Stimulated activated CD4-positive, alpha-beta T cell treated with anti-CD3 and anti-CD28 coated beads, Interleukin-2, amount 100 ng/mL, for 48 hours (primary cell): ENCODE measurements at places on chromosomes 16 and 17.

GRCh38 chr16:67019171-67019570, 9.8 kb upstream of the CBFB start:
- no peak for DNase-seq

GRCh38 chr17:78041386-78042179, 83.1 kb downstream of the TNRC6C start:
- DNase-seq = no peak

GRCh38 chr16:4338712-4339299, 12.3 kb downstream of the PAM16 start:
- no peak for DNase-seq

GRCh38 chr16:74771656-74772315, 2.8 kb downstream of the FA2H start:
- no peak for DNase-seq

DNA sequence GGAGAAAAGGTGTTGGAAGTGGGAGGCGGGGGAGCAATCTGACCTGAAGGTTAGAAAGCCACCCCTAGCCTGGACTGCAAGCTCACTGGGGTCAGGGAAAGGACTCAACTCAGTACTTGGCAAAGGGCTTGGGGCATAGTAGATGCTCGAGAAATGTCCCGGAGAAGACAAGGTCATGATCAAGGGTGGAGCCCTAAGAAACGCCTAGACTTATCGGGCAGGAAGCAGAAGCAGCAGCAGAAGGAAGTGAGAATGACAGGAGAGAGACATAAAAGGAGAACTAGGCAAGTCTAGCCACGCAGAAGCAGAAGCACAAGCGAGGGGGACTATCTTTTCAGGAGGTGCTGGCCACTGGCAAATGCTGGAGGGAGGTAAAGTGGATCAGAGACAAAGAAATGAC, 10.2 kb downstream of the COTL1 start:
- DNase-seq = no peak

- DNase-seq = no peak
These were observed 17.5 kb downstream of the PLA2G10 start for GRCh38 chr16:14676633-14677032.

- DNase-seq = no peak
These were observed 732 bp downstream of the PNPO start for GRCh38 chr17:47942096-47942510.

DNA sequence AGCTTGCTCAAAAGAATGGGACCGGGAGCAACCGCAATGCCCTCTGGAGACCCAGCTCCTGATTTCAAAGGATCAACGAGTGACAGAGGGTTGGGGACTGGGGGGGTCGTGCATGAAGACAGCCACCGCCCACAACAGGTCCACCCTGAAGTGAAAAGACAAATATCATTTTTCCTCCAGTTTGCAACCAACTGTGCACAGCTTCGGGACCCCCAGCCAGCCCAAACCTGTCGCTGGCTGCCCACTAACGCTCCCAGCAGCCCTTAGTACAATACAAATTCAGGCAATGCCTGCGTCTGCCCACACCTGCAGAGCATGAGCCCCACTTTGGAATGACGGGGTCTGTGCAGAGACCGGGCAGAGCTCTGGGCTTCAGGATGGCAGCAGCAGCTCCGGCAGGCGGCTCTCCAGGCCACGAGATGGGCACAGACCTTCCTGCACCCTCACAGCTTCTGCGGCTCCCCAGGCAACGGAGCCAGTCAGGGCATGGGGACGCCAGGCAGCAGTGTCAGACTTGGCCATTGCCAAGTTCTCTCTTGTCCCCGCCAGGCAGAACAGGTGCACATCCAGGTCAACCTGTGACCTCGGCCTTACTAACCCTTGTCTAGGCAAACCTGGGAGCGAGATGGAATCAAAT, 60.1 kb downstream of the TBC1D16 start:
- DNase-seq = no peak

GRCh38 chr16:19757762-19758595, 39.9 kb downstream of the IQCK start:
- DNase-seq = no peak

DNA sequence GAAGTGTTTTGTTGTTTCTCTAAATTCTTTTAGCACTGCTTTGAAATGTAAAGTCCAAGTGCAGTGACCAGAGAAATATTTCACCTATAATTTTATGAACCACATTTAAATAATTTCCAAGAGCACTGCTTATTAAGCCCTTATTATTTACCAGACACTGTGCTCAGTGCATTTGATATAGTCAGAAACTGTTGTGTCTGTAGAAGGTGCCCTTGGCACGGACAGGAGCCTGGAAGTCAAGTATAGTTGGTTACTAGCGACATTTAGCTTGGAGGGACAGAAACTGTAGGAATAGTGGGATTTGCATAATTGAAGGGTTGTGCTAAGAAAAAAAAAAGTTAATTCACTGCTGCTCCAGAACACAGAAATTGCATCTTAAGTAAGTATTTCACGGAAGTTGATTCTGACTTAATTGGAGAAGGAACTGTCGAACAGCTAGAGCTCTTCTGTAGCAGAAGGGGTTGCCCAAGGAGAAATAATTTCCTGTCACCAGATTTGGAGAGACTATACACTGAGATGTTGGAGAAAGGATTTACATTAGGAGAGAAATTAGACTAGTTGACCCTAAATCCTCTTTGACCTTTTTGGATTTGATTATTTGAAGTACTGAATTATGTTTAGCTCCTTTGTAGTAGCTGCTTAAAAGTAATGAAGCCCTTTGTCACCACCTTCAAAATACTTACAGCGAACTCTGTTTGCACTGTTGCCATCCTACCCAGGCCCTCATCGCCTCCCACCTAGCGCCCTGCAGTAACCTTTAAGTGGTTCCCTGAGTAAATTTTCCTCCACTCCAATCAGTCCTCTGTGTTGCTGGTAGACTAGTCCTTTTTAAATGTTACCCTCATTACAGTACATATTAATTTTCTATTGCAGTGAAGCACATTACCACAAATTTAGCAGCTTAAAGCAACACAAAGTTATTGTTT, 25.6 kb downstream of the COX10 start:
- no peak for DNase-seq

- DNase-seq = no peak
These were observed 113.0 kb upstream of the METRNL start for GRCh38 chr17:82966415-82966814.

DNA sequence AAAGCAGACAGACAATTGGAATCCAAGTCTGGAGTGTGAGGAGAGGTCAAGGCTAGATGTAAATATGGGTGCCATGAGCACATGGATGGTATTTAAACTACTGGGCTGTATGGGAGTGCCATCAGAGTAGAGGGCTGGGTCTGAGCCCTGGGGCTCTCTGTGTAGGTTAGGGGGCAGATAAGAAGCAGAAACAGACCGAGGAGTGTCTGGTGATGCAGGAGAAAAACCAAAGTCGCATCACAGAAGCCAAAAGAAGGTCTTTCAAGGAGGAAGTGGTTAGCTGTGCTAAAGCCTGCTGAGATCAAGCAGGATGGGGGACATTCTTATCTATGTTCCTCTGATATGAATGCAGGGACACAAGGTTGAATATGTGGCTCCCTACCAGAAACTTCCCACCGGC, 1.9 kb downstream of the TSEN54 start:
- DNase-seq = no peak

GRCh38 chr17:18626152-18626870, 17.9 kb downstream of the TBC1D28 start:
- DNase-seq = no peak

DNA sequence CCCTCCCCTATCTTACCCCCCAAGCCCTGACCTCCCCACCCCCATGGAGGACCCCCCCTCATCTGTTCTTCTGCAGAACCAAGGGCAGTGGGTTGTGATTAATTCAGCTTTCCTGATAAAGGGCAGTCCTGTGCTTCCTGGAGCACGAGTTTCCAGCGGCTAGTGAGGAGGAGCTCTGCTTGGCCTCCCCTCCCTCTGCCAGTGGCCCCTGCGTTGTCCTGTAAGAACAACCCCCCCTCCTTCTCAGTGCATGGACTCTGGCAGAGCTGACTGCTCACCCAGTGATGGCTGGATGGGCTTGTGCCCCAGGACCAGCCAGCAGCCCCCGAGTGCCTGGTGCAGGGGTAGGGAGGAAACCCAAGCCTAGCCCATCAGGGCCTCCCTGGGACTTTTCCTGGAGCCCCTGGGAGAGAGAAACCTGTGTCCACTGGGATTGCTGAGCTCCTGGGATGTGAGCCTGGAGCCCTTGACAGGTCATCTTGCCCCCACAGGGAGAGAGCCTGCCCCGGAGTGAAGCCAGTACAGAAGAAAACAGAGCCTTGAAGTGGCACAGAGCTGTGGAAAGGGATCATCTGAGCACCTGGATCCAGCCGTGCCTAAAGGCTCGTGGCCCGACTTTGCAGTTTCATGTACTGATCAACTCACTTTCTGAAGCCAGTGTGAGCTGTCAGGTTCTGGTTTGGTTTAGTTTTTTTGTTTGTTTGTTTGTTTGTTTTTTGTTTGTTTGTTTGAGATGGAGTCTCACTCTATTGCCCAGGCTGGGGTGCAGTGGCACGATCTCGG, 26.5 kb downstream of the MMP15 start:
- no peak for DNase-seq

GRCh38 chr17:12097326-12097725, 76.6 kb downstream of the MAP2K4 start:
- DNase-seq = no peak

DNA sequence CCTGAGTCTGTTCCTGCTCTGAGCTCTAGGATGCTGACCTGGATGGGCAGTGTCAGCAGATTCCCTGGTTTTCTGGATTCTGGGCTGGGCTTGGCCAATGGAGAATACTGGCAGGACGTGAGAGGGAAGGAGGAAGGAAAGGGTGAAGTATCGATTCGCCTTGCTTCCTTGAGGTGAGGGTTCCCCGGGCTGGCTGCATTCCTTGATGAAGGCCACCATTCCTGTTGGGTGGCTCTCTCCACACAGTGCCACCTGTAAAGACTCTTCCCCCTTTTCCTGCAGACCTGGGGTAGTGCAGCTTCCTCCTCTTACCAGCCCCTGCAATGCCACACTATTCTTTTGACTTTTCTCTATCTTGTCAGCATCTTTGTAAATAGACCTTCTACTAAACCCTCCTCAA, 58.1 kb upstream of the TANC2 start:
- DNase-seq = no peak

- DNase-seq = no peak
These were observed 210.0 kb downstream of the TMEM114 start for GRCh38 chr16:8380311-8380710.

DNA sequence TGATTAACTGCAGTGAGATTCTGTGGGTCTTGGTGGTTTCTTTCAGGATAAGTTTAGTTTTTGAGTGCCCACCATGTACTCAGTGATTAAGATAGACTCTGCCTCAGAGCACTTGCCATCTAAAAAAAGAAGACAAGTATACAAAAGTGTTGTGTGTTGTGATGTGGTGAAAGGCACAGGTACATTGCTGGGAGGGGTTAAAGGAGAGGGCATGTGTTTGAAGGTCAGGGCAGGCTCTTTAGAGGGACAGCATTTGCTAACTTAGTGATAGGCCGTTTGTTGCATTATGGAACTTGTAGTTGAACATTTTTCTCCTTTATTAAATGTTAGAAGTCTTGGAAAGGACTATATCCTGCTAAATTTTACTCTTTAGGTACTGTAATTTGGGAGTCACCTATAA, 26.5 kb downstream of the SF3B3 start:
- no peak for DNase-seq

- no peak for DNase-seq
These were observed 3.7 kb downstream of the ELOB start for GRCh38 chr16:2773188-2773968.

DNA sequence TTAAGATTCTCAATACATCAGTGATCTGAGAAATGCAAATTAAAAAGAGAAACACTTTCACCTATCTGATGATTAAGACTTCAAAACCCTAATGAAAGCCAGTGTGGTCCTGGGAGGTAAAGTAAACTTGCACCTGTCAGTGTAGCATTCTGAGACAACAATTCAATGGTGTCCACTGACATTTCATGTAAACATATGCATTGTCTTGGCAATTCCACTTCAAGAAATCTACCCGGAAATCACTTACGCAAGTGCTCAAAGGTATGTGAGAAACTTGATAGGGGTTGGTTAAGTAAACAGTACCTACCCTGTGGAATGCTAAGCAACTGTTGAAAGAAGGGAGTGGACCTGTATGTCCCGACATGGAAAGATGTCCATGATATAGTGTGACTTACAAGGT, 2.1 kb downstream of the ST6GALNAC1 start:
- no peak for DNase-seq

DNA sequence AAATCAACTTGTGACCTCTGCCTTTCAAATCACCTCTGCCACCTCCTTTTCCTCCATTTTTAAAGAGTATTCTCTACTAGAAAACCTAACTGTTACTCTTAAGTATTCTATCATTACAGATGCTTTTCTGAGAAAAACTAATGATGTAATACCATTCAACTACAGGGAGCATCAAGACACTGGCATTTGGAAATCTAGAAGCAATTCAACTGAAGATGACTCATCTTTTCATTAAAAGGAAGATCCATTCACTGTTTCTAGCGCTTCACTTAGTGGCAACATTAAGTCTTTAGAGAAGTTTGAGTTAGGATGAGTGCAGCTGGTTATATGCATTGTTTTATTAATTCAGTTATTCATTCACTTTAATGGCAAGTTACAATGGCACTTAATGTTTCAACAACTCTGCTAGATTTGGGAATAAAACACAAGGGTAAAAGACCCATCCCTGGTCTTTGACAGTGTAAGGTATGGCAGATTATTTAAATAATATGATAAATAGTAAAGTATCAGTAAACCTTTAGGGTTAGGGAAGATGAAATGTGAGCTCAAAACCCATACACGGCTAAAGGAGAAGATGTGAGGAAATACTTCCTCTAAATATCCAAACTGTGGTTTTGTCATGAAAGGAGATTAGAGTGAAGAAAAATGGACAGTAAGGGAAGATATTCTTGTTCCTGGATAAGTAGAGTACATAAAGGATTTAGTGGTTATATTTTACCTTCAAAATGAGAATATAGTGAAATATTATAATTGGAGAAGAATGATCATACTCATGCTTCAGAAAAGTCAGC, 61.7 kb downstream of the KCNJ2 start:
- DNase-seq = no peak

- DNase-seq = no peak
These were observed 951 bp upstream of the GPRC5C start for GRCh38 chr17:74430706-74431567.

DNA sequence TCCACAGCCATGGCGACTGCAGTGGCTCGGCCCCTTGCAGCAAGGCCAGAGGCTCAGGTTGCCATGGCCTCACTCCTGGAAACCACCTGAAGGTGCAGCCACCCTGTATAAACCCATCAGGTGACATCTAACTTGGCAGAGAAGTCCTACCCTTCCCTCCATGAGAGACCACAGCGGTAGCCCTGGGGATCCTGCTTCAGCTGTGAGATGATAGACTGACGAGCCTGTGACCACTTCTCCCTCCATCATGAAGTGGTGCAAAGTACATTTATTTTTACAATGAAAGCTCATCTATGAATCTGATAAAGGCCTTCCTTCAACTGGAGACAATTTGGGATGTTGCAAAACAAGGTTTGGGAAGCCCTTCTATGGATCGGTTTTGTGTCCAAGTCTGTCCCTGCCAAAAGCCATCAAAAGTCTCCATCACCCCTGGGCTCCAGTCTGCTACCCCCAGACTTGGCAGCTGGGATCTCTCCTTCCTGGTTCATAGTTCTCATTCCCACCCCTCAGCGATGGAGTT, 1.8 kb downstream of the ZACN start:
- no peak for DNase-seq
